ENCODE measurements at places on chromosomes 1 and 21.

DNA sequence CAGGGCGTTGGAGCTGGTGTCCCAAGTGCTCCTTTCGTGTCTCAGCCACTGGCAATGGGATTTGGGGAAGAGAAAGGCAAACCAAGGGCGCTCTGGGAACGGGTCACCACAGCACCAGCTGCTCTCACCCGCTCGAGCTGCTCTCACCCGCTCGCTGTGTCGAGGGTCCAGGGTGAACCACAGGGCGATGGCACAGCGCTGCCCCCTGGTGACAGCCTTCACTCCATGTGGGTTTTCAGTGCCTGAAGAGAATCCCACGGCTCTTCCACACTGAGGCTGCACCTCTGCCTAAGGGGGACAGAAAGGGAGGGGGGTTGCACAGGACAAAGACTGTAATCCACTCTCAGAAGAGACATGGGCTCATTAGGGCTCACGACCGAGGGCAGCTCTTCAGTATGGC is 7.1 kb upstream of the CLDN19 start:
- peak; percentile 31 for DNase-seq

GRCh38 chr1:55315552-55315951 is 100.4 kb upstream of the USP24 start:
- no peak for DNase-seq

DNA sequence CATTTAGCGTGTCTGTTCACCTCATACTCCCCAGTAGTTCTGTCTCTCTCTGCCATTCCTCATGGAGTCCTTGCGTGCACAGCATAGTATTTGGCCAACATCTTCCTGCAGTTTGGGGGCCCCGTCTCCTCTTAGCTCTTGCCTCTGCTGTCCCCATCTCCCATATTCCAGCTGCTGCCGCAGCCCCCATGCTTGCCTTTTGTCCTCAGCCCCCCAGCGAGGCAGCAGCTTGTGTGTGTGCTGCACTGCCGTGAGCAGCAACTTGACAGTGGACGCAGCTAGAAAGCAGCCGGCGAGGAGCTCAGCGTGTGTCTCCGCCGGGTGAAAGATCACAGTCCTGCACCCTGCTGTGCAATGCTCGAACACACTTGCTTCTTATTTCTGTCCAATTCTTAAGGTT is 164.2 kb upstream of the COL6A1 start:
- DNase-seq: no peak

DNA sequence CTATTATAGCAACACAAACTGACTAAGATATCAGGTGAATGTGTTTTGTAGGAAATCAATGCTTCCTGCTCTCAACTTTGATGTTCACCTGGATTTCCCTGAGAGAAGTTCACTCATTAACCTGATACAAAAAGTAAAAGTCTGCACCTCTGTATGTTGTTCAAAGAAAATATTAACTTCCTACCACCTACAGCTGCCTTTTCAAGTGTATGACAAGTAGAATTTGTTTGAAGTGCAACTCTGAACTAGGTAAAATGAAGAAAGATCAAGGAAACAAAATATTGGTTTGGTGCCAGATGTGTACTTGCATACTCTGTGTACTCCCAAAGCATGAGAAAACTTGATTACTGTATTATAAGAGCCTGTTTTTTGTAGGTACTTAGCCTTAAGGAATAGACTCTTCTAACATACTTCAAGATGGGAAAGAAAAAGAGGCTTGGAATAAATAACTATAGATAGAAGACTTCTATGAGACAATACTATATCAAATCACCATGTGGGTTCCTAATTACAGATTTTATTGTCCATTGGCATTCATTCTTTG is 193.4 kb downstream of the APP start:
- no peak for DNase-seq

GRCh38 chr1:29096231-29096886 is 27.3 kb downstream of the TMEM200B start:
- DNase-seq: no peak

DNA sequence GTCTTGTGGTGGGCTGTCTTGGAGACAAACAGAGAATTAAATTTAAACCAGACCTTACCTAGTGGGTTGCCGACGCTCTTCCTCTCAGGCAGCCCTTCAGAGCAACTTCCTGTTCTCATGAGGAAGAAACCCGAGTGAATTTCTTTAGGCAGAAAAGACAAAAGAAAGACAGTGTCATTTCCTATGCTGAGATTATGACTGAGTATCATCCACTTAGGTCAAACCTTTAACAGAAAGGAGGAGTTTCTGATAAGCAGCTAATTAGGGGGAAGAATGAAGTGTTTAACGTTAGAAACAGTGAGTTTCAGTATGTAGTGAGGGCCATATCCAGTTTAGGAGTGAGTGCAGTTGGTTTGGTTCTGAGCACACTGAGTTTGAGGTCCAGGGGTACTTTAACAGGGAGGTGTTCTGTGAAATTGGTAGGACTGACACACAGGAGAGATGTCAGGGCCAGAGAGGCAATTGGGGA is 38.7 kb downstream of the FASLG start:
- DNase-seq: no peak

GRCh38 chr1:222896630-222897526 is 82.0 kb downstream of the DISP1 start:
- DNase-seq: no peak

All from stimulated activated CD8-positive, alpha-beta memory T cell treated with anti-CD3 and anti-CD28 coated beads, Interleukin-7, amount 100 ng/mL, for 1 hour (primary cell).